SK-N-SH (cell line): ENCODE measurements at places on chromosomes 12 and 14.

- peaks cover 29% of the 10 kb centered on the region for H3K36me3 ChIP-seq
- no peaks in the 10 kb centered on the region for H3K4me1 ChIP-seq
- no peaks in the 10 kb centered on the region for H3K27me3 ChIP-seq
- H3K4me3 ChIP-seq, result peak overlapping the region; percentile 77
- no peak overlapping the region for H3K27ac ChIP-seq
These were observed 285 bp downstream of the MVK start for GRCh38 chr12:109573914-109574244.

GRCh38 chr14:72852194-72852593 lies 41.7 kb downstream of the DPF3 start:
- no peak overlapping the region for H3K4me3 ChIP-seq
- DNase-seq, result no peak
- H3K27ac ChIP-seq, result no peak overlapping the region
- peaks cover 5% of the 10 kb centered on the region; the same call in 1 of the 2 replicates for H3K4me1 ChIP-seq

GRCh38 chr14:75559451-75560222 lies 18.8 kb upstream of the FLVCR2 start:
- H3K4me1 ChIP-seq, result no peaks in the 10 kb centered on the region
- no peaks in the 10 kb centered on the region for H3K36me3 ChIP-seq
- H3K27me3 ChIP-seq, result peaks cover 8% of the 10 kb centered on the region; the same call in 1 of the 2 replicates
- DNase-seq, result no peak
- no peak overlapping the region for H3K27ac ChIP-seq
- H3K4me3 ChIP-seq, result no peak overlapping the region

GRCh38 chr12:47473091-47473490 lies 232.7 kb downstream of the RPAP3 start:
- peaks cover 10% of the 10 kb centered on the region; the same call in 1 of the 2 replicates for H3K27me3 ChIP-seq
- no peak for DNase-seq
- no peak overlapping the region for H3K27ac ChIP-seq
- no peaks in the 10 kb centered on the region for H3K36me3 ChIP-seq

- no peaks in the 10 kb centered on the region for H3K36me3 ChIP-seq
- H3K4me1 ChIP-seq, result peaks cover 2% of the 10 kb centered on the region
- H3K4me3 ChIP-seq, result no peak overlapping the region
- H3K27me3 ChIP-seq, result no peaks in the 10 kb centered on the region
- DNase-seq, result peak; percentile 24
- H3K27ac ChIP-seq, result no peak overlapping the region
These were observed 262.9 kb downstream of the TMEM117 start for GRCh38 chr12:44098786-44099185.

DNA sequence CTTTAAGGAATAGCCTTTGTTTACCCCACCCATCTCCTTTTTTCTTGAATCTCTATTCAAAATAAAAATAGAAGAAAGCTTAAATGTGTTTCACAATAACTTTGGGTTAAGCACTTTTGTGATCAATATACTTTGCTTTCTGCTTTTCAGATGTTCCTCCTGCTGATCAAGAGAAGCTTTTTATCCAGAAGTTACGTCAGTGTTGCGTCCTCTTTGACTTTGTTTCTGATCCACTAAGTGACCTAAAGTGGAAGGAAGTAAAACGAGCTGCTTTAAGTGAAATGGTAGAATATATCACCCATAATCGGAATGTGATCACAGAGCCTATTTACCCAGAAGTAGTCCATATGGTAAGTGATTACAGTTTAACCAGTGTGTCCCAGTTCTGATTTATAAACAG lies 95.0 kb downstream of the PPP2R5C start:
- DNase-seq, result no peak
- no peaks in the 10 kb centered on the region for H3K27me3 ChIP-seq
- H3K4me3 ChIP-seq, result no peak overlapping the region
- H3K4me1 ChIP-seq, result no peaks in the 10 kb centered on the region
- no peak overlapping the region; the same call in 1 of the 2 replicates for H3K27ac ChIP-seq

GRCh38 chr14:51733147-51733546 lies 81.4 kb downstream of the FRMD6 start:
- H3K27me3 ChIP-seq, result no peaks in the 10 kb centered on the region
- H3K4me1 ChIP-seq, result no peaks in the 10 kb centered on the region
- DNase-seq, result no peak
- no peak overlapping the region for H3K4me3 ChIP-seq
- H3K27ac ChIP-seq, result no peak overlapping the region
- peaks cover 29% of the 10 kb centered on the region for H3K36me3 ChIP-seq

- peaks cover 25% of the 10 kb centered on the region; the same call in 1 of the 2 replicates for H3K4me1 ChIP-seq
- no peaks in the 10 kb centered on the region for H3K36me3 ChIP-seq
- no peak for DNase-seq
These were observed 25.3 kb downstream of the TMEM63C start for GRCh38 chr14:77206877-77207389.

GRCh38 chr14:68666899-68667298 lies 126.0 kb downstream of the ZFP36L1 start:
- no peaks in the 10 kb centered on the region for H3K36me3 ChIP-seq
- H3K4me1 ChIP-seq, result peaks cover 19% of the 10 kb centered on the region
- no peak for DNase-seq
- no peak overlapping the region for H3K4me3 ChIP-seq
- H3K27me3 ChIP-seq, result no peaks in the 10 kb centered on the region
- peak overlapping the region; percentile 84; the same call in 1 of the 2 replicates for H3K27ac ChIP-seq

DNA sequence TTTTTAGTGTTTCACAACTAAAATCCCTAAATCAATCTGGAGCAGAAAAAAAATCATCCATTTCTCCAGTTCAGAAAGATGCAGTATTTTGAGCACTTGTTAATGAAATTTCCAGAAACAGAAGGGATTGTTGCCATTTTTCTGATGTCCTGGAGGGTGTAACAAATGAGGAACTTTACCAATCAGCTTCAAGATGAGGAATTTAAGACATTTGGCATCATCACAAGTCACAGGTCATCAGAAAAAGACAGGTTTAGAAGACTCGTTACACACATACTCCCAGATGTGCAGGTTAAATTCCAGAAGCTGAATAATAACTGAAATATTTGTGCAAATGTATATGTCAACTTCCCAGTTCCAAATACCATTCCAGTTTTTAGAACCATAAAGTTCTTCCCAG lies 482 bp upstream of the PSMC1 start:
- DNase-seq, result no peak
- H3K27ac ChIP-seq, result no peak overlapping the region
- H3K4me3 ChIP-seq, result peak overlapping the region; percentile 83
- H3K27me3 ChIP-seq, result no peaks in the 10 kb centered on the region

DNA sequence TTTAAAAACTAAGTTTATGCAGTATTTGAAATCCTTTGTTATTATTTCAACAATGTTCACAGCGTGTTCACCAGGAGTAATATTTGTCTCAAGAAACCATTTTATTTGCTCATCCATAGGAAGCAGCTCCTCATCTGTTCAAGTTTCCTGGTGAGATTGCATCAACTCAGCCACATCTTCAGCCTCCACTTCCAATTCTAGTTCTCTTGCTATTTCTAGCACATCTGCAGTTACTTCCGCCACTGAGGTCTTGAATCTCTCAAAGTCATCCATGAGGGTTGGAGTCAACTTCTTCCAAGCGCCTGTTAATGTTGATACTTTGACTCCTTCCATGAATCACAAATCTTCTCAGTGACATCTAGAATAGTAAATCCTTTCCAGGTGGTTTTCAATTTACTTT lies 18.0 kb downstream of the CLEC9A start:
- H3K27ac ChIP-seq, result no peak overlapping the region
- no peaks in the 10 kb centered on the region; the same call in 1 of the 2 replicates for H3K27me3 ChIP-seq
- no peak overlapping the region for H3K4me3 ChIP-seq
- H3K36me3 ChIP-seq, result no peaks in the 10 kb centered on the region
- no peaks in the 10 kb centered on the region for H3K4me1 ChIP-seq
- no peak for DNase-seq

- H3K27me3 ChIP-seq, result no peaks in the 10 kb centered on the region
- no peak for DNase-seq
These were observed 17.9 kb downstream of the CPM start for GRCh38 chr12:68915055-68915454.

- no peak overlapping the region for H3K27ac ChIP-seq
- no peak overlapping the region for H3K4me3 ChIP-seq
- no peak for DNase-seq
- no peaks in the 10 kb centered on the region for H3K4me1 ChIP-seq
- H3K36me3 ChIP-seq, result no peaks in the 10 kb centered on the region
These were observed 151.4 kb upstream of the DAAM1 start for GRCh38 chr14:59037086-59037485.

- no peaks in the 10 kb centered on the region for H3K4me1 ChIP-seq
- no peaks in the 10 kb centered on the region for H3K27me3 ChIP-seq
- no peaks in the 10 kb centered on the region; the same call in 1 of the 2 replicates for H3K36me3 ChIP-seq
- H3K27ac ChIP-seq, result no peak overlapping the region
These were observed 102.7 kb upstream of the FKBP4 start for GRCh38 chr12:2692080-2692479.

DNA sequence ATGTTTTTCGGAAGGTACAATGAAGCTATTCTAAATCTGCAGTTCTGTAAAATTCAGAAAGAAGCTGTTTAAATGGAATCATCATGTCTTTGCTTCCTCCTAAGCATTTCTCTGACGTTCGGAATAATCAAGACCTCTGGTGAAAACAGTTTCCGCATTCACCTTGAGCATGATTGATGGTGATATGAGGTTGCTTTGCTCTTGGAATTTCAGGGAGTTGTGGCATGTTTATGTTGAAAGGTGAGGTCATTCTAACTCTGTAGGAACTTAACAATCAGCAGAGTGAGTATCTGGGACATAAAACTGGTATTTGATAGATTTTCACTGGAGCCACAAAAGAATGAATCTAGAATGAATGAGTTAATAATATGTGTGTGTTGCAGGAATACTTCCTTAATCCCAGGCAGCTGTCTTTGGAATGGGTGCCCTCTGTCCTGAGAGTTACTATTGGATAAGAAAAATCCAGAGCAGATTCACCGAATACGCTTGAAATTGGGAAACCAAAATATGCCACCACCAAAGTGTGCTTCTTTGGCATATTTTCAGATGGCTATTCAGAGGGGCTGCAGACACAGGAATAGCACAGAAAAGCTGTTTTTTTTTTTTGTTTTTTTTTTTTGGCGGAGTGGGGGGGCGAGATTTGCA lies 599.1 kb downstream of the CCER1 start:
- H3K36me3 ChIP-seq, result no peaks in the 10 kb centered on the region
- H3K27me3 ChIP-seq, result no peaks in the 10 kb centered on the region
- no peak overlapping the region for H3K4me3 ChIP-seq

GRCh38 chr12:79835377-79835843 lies 99.5 kb downstream of the PPP1R12A start:
- no peaks in the 10 kb centered on the region for H3K27me3 ChIP-seq
- H3K4me3 ChIP-seq, result no peak overlapping the region
- peaks cover 8% of the 10 kb centered on the region; the same call in 1 of the 2 replicates for H3K4me1 ChIP-seq
- H3K36me3 ChIP-seq, result peaks cover 56% of the 10 kb centered on the region
- no peak for DNase-seq

GRCh38 chr14:76531085-76531484 lies 155.1 kb downstream of the ESRRB start:
- no peaks in the 10 kb centered on the region for H3K36me3 ChIP-seq
- no peaks in the 10 kb centered on the region for H3K4me1 ChIP-seq
- no peak overlapping the region for H3K27ac ChIP-seq

DNA sequence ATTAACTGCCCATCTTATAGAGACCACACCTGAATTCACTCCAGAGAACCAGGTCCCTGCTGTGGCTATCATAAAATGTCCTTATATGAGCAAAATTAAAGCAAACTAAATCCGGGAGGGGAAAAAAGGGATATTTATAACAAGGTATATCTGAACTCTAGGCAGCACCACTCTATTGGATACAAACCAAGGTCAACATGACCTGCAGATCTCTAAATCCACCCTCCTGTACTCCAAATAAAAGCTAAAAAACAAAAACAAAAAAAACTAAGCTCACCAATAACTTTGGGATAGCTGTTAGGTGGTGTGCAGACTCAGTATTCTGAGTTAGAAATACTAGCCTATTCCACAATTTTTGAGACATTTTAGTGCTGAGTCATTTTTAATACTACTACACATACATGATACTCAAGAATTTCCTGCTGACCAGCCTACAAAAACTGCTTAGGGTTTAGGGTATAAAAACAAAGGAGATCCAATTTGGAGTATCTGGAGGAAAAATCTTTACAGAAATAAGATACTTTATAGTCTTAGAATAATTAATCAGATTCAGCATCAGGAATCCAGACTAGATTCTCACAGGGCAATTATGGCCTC lies 46.6 kb upstream of the LTBP2 start:
- H3K36me3 ChIP-seq, result peaks cover 58% of the 10 kb centered on the region
- H3K4me1 ChIP-seq, result peaks cover 46% of the 10 kb centered on the region
- H3K4me3 ChIP-seq, result no peak overlapping the region
- H3K27ac ChIP-seq, result no peak overlapping the region
- DNase-seq, result no peak
- H3K27me3 ChIP-seq, result no peaks in the 10 kb centered on the region
